ENCODE measurements at places on chromosomes 5 and 9. TPM values are rescaled to one million over a fixed set of nuclear protein-coding genes. Genes with fewer than 3 reads are reported as not detected.

Gene FOXD4L4
- 0.38 TPM for total RNA-seq

Gene TLR4
- 211 TPM for total RNA-seq

Gene ZNG1C
- total RNA-seq = 21.4 TPM

Gene LHX6
- 14.1 TPM for total RNA-seq

Gene LCP2
- 2.1 TPM for total RNA-seq

Gene STXBP1
- total RNA-seq = 11.0 TPM

Gene NEURL1B
- total RNA-seq = 17.8 TPM

Gene C9
- total RNA-seq = 0.57 TPM

Gene ARHGEF39
- 0.65 TPM for total RNA-seq

Gene CER1
- total RNA-seq = not detected

Measured in bladder microvascular endothelial cell (primary cell).